ENCODE measurements at places on chromosomes 4 and X. TPM values are rescaled to one million over a fixed set of nuclear protein-coding genes. Genes with fewer than 3 reads are reported as not detected.

GRCh38 chr4:104966349-104967033 is 180.2 kb upstream of the TET2 start:
- DNase-seq = no peak

GRCh38 chr4:74658116-74658515 is 136.2 kb downstream of the BTC start:
- no peak for DNase-seq

- no peak for DNase-seq
Observed at GRCh38 chr4:169309326-169309967, 38.7 kb upstream of the SH3RF1 start.

Gene ABHD18
- 7.4 TPM for total RNA-seq

Gene SSX4
- 0.15 TPM for total RNA-seq

- no peak for DNase-seq
Observed at GRCh38 chrX:68660746-68661145, 13.3 kb downstream of the STARD8 start.

Gene USP38
- 11.7 TPM for total RNA-seq

- DNase-seq = no peak
Observed at GRCh38 chr4:146143888-146144287, 31.6 kb upstream of the LSM6 start.

Measured in Panc1 (cell line).